ENCODE measurements at places on chromosomes 1 and 21.

GRCh38 chr21:43953021-43953420 lies 59.1 kb upstream of the TRAPPC10 start:
- DNase-seq: no peak

- no peak for DNase-seq
Observed at GRCh38 chr1:204358605-204359004, 1.1 kb downstream of the PLEKHA6 start.

GRCh38 chr1:156623946-156624813 lies 5.0 kb downstream of the HAPLN2 start:
- no peak for DNase-seq

DNA sequence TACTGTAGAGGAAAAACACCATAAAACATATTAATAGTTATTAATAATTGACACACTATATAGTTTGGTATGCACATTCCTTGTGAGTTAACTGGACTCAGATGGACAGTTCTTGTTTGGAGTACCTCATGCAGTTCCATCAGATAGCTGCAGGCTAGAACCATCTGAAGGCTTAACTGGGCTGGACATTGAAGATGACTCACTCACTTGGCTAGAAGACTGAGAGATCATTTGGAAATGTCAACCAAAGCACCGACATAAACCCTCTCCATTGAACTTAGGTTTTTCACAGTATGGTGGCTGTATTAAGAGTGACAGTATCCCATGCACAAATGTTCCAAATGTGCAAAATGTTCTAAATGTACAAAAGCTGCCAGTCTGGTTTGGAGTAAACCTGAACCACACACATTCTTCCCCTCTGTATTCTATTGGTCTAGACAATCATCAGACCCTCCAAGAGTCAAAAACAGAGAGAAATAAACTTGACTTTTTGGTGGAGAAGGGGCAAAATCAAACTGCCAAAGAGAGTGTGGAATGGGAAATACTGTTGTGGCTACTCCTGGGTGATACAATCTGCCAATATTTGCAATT lies 708.4 kb downstream of the KCNT2 start:
- no peak for DNase-seq

GRCh38 chr1:212727386-212728181 lies 27.9 kb upstream of the BATF3 start:
- DNase-seq: no peak

GRCh38 chr1:27809883-27810282 lies 20.7 kb upstream of the PPP1R8 start:
- DNase-seq: no peak

GRCh38 chr1:34713443-34713842 lies 41.4 kb upstream of the GJB5 start:
- DNase-seq: no peak

- no peak for DNase-seq
Observed at GRCh38 chr1:2427051-2427450, 14.7 kb upstream of the PEX10 start.

GRCh38 chr1:32883338-32884031 lies 2.8 kb upstream of the HPCA start:
- no peak for DNase-seq
